ENCODE measurements at places on chromosomes 5 and 9.

- DNase-seq = no peak
Measured at GRCh38 chr5:143619040-143619439, 192.9 kb upstream of the HMHB1 start.

DNA sequence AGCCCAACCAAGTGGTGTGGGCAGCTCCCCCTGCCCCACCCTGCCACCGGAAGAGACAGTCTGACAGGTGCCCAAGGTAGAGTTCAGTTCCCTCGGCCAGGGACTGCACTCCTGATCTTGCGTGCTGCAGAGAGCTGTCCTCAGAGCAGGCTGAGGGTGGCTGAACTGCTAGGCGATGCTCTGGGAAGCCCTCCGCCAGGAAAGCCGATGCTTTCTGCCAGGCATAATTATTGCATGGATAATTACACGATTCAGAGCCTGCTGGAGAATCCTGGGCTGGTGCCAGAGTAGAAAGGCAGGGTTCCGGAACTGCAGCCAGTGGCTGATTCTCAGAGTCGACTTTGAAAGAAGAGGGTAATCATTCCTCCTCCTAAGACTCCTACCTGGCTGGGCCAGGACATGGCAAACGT is 19.3 kb downstream of the KCNIP1 start:
- DNase-seq = no peak

GRCh38 chr5:161676103-161676502 is 9.4 kb upstream of the GABRA6 start:
- DNase-seq = no peak

DNA sequence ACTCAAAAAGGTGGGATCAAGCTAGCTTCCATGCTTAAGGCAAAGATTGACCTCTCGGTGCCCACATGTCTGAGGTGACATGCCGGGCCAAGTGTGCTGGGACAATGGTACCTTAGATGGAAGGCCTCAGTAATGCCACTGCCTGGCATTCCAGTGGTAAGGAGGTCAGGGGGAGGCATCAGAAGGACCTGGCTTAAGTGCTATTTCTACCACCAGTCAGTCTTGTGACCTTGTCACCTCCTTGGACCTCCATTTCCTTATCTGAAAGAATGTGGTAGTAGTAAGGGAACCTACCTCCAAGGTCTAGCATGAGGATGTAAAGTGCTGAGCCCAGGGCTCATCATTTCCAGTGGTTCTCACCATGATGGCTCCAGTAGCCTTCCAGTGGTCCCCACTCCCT is 8.9 kb downstream of the C5orf52 start:
- DNase-seq = no peak

GRCh38 chr9:8815219-8815618 is 1015.6 kb upstream of the DMAC1 start:
- no peak for DNase-seq

GRCh38 chr9:120980951-120981350 is 54.4 kb upstream of the TRAF1 start:
- DNase-seq = no peak

- DNase-seq = no peak
Measured at GRCh38 chr9:109307380-109308240, 13.2 kb downstream of the EPB41L4B start.

Measured in ecto neural progenitor cell (in vitro differentiated cells).